ENCODE measurements at places on chromosomes 6 and 20.
A peak's percentile ranks its signal among the peaks of the same experiment; 100 is the strongest.

DNA sequence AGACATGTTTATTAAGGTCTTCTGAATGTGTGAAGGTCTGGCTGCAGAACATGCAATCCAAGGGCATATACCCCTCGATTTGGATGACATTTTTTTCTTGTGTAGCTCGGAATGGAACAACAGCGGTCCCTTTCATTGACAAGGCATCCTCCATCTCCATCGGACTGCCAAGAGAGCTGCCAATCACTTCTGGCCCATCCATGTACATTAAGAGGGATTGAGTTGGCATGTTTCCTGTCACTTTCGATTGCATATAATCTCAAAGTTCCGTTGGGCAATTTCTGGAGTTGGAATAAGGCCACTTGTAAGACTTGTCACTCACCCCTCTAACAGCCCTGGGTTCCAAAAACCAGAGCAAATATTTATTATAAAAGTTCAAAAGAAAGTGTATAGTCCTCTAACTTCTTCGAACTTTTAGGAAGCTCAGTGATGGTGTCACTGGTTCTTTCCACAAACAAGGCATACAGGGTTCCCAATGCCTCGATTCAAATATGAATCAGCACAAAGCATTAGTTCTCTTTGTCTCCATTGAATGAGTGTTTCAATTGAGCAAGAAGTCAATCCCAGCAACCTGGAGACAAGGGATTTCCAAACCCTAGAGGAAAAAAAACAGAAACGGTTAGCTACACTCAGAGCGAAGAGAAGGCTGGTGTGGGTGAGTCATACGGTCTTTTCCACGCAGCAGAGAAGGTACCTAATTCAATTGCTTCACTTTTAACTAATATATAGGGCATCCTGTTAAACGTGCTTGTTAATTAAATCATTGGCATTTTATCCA, 10.9 kb downstream of the ZNF217 start:
- peak; percentile 51 for DNase-seq

GRCh38 chr20:43767686-43768474, 41.1 kb upstream of the GTSF1L start:
- DNase-seq: no peak

GRCh38 chr6:14596410-14596809, 478.8 kb downstream of the CD83 start:
- DNase-seq: no peak

DNA sequence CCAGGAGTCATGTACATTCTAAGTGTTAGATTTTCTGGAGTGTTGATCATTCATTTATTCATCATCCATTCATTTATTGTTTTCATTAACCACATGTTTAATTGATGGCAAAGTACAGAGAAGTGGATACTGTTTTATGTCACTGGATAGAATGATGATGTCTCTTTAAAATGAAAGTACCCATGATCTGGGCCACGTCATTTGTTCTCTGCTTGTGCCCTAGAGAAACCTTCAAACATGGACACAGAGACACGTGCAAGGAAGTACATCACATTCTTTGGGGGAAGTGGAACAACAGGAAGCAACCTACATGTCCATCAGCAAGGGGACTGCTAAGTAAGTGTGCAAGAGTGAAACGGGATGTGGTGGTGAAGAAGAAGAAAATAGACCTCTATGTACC, 75.8 kb upstream of the TSHZ2 start:
- no peak for DNase-seq

GRCh38 chr20:21702553-21703470, 2.7 kb upstream of the PAX1 start:
- DNase-seq: no peak

DNA sequence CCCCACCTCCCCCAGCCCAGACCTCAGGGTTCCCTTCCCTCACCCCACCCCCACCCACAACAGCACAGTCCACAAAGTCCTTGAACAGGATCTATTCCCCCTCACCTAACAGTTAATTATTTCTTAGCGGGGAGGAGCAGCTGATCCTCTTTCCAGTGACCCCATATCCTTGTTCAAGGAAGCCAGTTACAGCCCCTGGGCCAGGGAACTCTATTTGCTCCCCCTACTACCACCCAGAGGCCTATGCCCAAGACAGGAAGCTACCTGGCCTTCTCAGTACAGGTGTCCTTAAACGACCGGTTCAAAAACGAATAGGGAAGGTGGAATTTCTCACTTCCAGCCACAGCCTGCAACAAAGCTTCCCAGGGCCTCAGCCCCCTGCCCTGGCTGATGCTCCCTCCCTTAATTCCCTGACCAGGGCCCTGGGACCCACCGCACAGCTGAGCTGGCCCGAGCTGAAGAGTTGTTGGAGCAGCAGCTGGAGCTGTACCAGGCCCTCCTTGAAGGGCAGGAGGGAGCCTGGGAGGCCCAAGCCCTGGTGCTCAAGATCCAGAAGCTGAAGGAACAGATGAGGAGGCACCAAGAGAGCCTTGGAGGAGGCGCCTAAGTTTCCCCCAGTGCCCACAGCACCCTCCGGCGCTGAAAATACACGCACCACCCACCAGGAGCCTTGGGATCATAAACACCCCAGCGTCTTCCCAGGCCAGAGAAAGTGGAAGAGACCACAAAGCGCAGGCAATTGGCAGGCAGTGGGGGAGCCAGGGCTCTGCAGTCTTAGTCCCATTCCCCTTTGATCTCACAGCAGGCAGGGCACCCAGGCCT, 778 bp downstream of the MCCD1 start:
- no peak for DNase-seq

- no peak for DNase-seq
Observed at GRCh38 chr20:32474009-32474716, 111.0 kb downstream of the NOL4L start.

DNA sequence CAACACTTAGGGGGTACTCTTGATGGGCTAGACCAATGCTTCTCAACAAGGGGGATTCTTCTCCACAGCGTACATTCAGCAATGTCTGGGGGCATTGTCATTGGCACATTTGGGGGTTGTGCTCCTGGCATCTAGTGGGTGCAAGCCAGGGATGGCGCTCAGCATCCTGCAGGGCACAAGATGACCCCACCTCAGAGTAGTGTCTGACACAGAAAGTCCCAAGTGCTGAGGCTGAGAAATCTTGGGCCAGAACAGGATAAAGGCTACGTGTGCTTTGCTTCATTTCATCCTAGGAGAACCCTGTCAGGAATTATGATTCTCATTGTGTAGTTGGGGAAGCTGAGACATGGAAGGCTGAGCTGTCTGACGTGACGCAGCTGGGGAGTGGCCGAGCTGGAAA, 298.6 kb downstream of the CDH26 start:
- DNase-seq: no peak

GRCh38 chr6:9138936-9139335, 703.6 kb upstream of the SLC35B3 start:
- DNase-seq: no peak

DNA sequence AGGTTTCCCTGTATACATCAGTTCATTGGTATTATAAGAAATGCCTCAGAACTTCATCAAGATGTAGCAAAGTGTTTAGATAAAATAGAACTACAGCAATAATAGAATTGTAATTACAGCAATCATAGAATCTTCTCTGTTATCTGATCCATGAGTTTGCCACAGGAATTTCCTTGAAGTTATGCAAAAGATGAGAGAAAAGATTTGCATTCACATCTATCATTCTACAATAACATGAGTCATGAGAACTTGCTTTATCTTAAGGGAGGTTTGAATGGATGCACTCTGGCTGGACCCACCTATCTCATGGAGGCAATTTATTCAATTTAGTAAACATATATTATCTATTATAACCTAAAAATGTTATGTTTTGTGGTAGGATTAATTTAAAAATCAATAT, 329.8 kb upstream of the EPHA7 start:
- no peak for DNase-seq

GRCh38 chr20:43650997-43651525, 15.9 kb upstream of the MYBL2 start:
- no peak for DNase-seq

DNA sequence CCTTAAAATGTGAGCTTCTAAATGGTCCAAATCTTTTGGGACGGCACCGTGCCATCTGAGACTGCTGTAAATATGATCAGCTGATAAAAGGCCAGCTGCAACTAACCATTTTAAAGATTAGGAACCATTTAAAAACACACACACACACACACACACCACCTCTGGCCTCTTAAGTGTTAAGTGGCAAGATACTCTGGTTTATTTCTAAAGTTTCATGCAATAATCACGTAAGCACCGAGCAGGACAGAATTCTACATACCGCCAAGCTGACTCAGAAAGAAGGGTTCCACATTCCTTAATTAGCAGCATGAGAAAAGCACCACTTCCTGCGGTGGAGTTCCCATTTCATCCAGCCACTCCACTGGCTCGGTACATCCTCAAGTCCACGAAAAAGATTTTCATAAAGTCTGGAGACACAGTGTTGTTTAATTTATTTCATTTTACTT, 17.8 kb upstream of the ZNF217 start:
- DNase-seq: no peak

DNA sequence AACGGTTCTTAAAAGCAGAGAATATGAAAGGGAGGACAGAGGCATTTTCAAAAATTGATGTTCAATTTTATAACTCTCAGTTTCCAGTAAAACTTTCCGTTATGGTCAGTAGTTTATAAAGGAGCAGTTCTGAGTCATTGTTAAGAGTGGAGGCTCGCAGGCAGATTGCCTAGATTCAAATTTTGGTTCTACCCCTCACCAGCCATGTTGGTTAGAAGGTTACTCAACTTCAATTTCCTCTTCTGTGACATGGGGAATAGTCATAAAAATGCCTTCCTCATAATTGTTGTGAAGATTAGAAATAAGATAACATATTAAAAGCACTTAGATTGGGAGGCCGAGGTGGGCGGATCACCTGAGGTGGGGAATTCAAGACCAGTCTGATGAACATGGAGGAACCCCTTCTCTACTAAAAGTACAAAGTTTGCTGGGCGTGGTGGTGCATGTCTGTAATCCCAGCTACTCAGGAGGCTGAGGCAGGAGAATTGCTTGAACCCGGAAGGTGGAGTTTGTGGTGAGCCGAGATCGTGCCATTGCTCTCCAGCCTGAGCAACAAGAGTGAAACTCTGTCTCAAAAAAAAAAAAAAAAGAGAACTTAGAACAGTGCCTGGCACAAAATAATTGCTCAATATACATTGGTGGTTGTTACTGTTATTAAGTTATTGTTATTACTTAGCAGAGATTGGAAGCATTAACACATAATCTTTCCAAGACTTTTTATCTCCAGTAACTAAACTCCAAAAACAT, 348.9 kb downstream of the NRN1 start:
- DNase-seq: no peak

GRCh38 chr6:77231438-77232305, 231.6 kb downstream of the HTR1B start:
- no peak for DNase-seq

DNA sequence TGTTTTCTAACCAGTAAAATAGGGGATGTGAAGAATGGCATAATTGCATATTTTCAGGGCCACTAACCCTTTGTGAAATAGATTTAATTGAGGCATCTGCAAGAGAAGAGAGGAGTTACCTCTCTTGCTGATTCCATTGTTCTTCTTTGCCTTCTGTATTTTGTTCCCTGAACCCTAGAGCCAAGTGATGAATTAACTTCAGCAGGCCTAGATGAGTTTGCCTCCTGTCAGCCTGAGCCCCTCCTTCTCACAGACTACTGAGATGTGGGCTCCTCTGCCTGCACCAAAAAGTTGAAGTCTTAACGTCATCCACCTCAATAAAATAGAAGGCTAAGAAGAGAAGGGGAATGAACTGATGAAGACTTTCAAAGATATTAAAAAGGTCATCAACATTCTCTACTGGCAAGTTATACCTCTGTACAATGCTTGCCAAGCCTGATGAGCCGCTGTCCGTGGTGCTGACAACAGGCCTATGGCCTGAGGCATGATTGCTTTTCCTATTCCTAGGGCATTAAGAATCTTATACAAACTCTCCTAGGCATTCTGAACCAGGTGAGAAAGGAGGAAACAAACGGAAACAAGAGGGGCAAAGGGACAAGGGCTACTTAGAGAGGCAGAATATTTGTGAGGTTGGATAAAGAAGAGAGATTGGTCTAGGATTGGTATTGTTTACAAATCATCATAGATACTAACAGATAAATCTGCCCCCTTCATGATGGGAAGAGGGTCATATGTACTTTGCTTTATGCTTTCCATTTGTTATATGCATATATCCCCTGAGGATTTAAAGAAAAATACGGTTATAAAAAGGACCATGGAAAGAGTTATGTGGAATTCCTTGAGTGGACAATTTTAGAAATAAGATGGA, 46.8 kb downstream of the CD24 start:
- DNase-seq: no peak

GRCh38 chr6:47434372-47435253, 43.0 kb upstream of the CD2AP start:
- DNase-seq: no peak

- DNase-seq: no peak
Observed at GRCh38 chr6:110538416-110539160, 62.2 kb upstream of the SLC22A16 start.

GRCh38 chr6:17012421-17013225, 89.2 kb upstream of the STMND1 start:
- no peak for DNase-seq

DNA sequence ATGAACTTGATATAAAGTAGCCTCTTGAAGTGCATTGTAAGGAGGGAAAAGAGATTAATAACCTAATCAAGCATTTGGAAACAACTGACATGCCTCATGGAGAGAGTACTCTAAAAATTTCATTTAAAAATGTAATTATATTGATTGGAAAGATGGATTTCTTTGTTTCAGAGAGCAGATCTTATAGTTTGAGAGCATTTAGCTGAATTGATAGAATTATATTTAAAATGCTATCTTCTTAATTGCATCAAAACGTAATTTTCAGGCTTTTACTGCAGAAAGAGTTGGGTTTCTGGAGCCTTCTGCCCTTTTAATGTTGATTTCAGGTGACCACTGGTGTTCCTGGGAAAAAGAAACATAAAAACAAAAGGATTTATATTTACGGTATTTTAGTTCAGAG, 130.6 kb downstream of the EDN3 start:
- no peak for DNase-seq

- no peak for DNase-seq
Observed at GRCh38 chr20:8946036-8946940, 122.6 kb upstream of the PLCB4 start.

- peak; percentile 88 for DNase-seq
Observed at GRCh38 chr6:28080631-28081485, 490 bp downstream of the ZNF165 start.

GRCh38 chr6:99369533-99369932, 20.1 kb upstream of the FAXC start:
- no peak for DNase-seq

DNA sequence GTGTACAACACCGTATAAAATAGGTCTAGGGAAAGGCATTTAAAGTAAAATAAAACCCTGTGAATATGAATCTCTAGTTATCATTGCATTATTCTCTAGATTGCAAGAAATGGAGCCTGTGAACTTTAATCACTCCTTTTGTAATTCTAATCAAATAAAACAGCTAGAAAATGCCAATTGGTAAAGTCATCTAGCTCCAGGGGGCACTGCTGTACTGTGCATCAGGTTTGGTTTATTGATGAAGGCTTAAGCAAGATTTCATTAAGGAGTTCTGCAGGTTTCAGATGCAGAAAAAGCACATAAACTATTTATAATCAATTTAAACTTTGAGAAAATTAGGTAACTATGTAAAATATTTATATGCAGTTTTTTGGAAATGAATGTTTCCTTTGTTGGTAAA, 645.0 kb downstream of the PHF3 start:
- no peak for DNase-seq

GRCh38 chr6:155107432-155108069, 112.4 kb downstream of the TIAM2 start:
- no peak for DNase-seq

GRCh38 chr6:431986-432385, 40.4 kb downstream of the IRF4 start:
- no peak for DNase-seq
